ENCODE measurements at places on chromosomes 5 and 9.

- DNase-seq: no peak
Observed at GRCh38 chr5:88923623-88924329, 40.8 kb upstream of the MEF2C start.

GRCh38 chr5:176543428-176544182 is 5.5 kb upstream of the CDHR2 start:
- peak; percentile 92 for DNase-seq

GRCh38 chr5:175826980-175827379 is 44.4 kb upstream of the CPLX2 start:
- DNase-seq: no peak

DNA sequence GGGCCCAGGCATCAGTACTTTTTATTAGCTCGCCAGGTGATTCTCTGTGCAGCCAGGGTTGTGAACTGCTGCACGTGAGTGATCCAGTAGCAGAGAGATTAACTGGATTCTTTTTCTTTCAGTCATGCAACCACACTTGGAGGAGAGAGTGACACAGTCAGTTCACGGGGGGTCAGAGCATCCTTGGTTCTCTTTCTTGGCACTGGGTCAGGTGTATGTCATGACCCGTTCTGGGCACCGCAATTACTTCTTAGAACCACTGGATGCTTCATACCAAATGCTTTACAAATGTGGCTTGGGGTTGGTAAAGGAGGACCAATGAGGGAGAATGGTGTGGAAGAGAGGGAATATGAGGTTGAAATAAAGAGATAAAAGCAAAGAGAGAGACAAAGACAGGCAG is 368.7 kb downstream of the MLLT3 start:
- DNase-seq: no peak

DNA sequence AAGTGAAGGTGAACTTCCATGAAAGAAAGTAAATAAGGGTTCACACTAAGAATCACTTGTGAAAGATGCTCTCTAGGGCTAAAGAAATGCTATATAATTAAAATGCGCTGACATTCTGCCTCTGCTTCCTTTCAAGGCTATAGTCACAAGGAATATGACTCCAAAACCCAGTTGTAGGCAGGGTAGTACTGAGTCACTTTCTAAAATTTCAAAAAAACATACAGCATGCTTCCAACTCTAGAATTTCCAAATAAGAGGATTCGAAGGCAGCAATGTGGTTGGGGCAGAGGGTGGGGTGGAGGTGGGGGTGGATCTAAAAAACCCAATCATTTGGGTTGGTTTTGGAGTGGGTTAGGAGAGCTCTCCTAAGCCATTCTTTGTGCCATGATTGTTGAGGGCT is 84.6 kb downstream of the HMHB1 start:
- no peak for DNase-seq

- DNase-seq: peak; percentile 72
Observed at GRCh38 chr9:37992924-37993349, 76.1 kb downstream of the SHB start.

DNA sequence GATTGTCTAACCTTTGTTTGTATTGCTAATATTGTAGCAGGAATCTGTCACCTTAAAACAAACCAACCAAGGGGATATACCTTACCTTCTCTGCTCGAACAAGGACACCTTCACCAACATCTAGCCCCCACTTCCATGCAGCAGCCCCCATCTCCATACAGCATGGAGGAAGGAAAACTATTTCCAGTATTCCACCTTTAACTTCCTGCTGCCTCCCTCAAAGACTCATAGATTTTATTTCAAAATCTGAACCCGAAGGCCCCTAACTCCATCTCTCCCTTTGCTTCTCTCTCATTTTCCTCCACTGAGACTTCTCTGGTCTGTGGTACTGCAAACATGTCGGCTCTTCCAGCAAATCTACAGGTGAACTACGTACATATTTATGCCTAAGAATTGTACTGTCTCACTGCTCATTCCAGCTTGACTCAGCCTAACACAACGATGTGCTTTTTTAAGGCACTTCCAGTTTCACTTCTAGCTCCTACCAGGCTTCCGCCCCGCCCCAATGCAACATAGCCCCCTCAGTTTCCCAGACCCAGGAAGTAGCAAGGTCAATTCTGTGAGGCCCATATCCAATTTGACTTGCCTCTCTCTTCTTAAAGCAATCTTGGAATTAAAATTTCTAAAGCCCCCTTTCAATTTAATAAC is 70.7 kb upstream of the RNF38 start:
- peak; percentile 86 for DNase-seq

- DNase-seq: peak; percentile 88
Observed at GRCh38 chr5:1111241-1111726, 579 bp downstream of the SLC12A7 start.

DNA sequence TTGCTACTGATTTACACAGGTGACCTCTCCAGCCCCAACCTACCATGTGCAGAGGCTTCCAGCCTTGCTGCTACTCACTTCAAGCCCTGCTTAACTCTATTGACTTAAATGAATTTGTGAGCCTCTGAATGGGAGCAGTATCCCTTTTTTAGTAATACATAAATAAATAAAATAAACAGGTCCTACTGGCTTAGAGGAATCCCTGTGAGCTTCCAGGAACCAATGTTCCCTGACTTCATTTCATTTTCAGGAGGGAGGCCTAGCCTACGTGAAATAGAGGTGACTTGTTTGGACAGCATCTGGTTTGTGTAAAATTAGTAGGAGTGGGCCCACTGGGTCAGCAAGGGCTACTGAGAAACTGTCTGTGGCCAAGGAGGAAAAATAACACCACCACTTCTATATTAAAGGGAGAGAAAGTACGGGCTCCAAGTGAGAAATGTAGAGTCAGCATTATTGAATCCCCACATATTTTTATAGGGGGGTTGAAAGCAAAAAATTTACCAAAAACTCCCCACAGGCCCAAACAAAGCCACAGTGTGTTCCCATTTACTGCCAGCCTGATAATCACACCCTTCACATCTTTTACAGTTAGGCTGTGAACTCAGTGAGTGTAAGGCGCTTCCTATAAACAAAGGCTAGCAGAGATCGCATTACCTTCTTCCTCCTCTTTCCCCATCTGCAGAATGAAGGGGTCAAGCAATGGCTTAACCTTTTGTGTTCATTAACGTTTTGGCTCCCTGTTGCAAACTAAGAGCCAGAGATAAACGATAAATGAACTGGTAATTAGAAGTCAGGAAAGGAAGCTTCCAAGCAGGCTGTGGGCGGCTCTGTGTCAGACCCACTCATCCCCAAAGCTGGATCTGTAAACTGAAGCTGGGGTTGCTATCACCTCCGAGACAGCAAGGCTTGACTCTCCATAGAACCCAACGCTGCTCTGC is 138.8 kb upstream of the LIFR start:
- DNase-seq: no peak

DNA sequence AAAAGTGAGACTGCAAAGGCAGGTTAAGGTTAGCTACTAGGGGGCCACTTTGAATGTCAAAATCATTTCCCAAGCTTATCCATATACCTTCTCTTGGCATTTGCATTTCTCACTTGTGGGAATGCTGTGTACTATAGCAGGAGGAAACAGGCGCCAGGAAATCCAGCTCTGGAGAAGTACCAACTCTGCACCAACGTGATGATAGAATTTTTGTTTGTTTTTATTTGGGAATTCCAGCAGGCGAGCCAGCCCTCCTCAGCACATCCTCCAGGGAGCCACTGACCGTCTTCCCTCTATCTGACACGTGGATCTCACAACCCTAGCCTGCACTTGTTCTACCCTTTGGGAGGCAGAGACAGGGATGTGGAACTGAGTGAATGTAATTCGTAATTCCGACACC is 318.0 kb downstream of the ACTL7B start:
- no peak for DNase-seq

DNA sequence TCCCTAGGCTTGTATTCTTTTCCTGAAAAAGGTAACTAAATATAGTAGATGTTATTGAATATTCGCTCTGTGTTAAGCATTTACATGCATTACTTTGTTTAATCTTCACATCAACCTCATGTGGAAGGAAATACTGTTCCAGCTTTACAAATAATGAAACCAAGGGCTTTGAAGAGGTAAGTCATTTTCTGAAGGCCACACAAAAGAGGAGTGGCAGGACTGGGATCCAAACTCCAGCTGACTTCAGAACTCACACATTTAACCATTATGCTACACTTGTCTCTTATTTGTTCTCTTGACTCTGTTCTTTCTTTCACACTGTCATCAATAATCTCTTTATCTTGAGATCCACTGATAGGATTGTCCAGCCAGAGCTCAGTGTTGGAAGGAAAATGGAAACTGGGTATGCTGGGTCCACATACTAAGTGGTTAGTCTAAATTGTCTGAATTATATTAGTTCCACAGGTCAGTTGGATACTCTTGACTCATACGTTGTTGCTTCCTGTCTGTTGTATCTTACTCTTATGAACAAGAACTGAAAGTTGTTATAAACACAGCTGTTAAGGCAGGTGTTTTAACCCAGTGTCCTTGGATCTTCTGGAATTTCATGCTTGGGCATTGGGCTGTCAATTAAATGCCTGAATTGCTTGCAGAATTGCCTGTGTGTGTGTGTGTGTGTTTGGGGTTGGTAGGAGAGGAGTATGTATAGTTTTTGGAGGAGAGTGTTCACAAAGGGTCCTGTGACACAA is 65.6 kb downstream of the TLE4 start:
- DNase-seq: no peak

GRCh38 chr9:126154182-126154827 is 172.3 kb upstream of the MVB12B start:
- DNase-seq: no peak

GRCh38 chr5:4977416-4978110 is 162.6 kb upstream of the ADAMTS16 start:
- DNase-seq: no peak

DNA sequence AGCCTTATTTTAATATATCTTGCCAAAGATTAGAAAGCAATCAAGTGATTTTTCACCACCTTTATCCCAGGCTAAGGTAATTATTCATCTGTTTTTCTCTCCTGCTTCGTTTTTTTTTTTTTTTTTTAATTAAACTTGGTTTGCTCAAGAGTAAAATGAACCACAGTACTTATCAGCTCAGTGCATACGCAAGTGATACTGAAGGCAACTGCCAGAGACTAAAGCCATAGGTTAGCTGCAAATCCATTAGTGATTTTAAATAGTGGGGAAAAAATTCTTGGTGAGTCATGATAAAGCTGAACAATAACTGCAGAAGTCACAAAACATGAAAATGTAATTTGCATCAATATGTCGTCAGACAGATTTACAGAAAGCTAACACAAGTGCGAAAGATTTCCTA is 829.1 kb downstream of the PTPRD start:
- DNase-seq: no peak

DNA sequence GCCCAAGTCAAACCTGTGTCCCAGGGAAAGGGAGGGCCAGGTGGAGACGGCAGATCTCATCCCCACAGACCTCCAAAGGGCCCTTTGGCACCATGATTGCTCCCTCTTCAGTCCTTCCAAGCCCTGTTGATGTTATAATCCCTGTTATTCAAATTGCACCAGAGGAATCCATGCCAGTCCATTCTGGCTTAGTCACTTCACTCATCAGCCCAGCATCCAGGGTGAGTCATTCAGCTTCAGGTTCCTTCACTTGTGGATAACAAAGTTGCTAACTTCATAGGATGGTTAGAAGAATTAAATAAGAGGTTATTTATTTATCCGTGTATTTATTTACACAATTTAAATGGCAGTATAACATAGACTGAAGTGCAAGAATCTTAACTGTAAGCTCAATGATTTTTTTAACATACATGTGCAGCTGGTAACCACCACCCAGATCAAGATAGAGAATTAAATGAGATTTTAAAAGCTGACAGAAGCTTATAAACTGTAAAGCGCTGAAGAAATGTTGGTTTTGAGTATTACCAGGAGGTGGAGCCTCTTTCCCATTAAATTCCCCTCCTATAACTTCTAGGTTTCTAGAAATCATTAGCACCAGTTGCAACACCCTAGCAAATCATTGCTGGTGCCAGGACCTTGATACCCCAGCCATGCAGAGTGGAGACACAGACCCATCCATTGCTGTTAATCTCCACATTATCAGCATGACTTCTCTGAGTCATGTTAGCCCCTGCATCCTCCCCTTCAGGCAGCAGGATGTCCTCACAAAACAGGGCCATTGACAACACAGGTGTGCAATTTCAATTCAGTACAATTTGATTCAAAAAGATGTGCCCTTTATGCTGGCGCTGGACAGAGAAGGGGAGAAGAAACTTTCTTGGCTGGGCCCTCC is 77.4 kb downstream of the SEC61B start:
- no peak for DNase-seq

- DNase-seq: no peak
Observed at GRCh38 chr5:81794226-81794625, 43.3 kb upstream of the SSBP2 start.

DNA sequence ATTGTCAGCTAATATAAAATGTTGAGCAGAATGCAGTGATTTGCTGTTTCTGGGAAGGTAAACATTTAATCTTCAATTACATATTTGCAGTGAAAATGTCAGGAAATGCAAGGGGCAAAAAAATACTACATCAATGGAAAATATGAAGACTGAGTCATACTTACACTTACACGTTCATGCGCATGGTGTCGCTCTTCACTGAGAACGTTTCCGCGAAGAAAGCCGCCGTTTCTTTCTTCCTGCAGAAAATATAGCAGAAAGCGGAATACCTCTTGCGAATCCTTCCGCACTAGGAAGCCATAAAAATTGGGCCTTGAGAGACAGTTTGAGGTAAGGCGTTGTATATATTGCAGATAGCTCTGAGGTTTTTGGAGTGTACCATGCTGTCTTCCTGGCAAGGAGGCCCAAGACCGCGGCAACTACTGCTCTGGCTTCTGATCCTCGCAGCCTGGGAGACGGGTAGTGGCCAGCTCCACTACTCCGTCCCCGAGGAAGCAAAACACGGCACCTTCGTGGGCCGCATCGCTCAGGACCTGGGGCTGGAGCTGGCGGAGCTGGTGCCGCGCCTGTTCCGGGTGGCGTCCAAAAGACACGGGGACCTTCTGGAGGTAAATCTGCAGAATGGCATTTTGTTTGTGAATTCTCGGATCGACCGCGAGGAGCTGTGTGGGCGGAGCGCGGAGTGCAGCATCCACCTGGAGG is at the start of gene PCDHA13:
PCDHA13 (plus strand) TSS at position 236 of the 702 bp plus-strand sequence; CDS start at position 381, 145 bp downstream.
- DNase-seq: no peak

DNA sequence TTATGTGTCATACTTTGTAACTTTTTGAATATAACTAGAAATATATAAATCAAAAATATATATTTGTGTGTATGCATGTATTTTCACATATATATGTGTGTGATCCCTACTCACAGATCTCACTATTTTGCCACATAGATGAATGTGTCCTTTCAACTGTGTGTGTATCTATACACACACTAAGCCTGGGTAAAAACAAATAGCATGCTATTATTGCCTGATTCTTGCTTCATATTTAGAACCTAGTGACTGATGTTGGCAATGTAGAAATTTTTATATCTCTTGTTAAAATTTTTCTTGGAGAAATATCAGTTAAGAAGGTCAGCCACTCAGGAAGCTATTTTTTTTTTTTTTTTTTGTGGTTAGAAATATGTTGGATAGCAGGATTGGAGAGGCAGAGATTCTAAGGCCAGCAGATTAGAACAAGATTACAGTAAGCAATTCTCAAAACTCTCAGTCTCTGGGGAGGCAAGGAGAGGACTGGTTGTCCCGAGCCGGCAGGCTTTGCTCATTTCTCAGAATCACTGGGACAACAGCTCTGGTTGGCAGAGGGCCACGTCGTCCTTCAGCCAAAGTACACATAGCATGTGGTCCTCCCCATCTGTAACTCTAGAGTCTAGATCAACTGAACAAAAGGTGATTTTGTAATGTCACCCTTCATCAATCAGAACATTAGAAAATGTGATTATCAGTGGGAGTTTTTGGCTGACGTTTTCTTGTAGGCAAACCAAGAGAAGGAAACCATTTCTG is 19.7 kb downstream of the C6 start:
- DNase-seq: peak; percentile 99
